ENCODE measurements at places on chromosomes 6 and 20. TPM values are rescaled to one million over a fixed set of nuclear protein-coding genes. Genes with fewer than 3 reads are reported as not detected.

The GNAS-AS1 gene
- total RNA-seq: 2.5 TPM

The NKX2-2 gene
- 0.21 TPM for total RNA-seq

The PRL gene
- not detected for total RNA-seq

The POU5F1 gene
- total RNA-seq: 7.5 TPM

The DYNLT2 gene
- total RNA-seq: 5.7 TPM

The PPIL6 gene
- 10.9 TPM for total RNA-seq

The SLC13A3 gene
- total RNA-seq: 1.7 TPM

The ROS1 gene
- 0.92 TPM for total RNA-seq

The REV3L gene
- 93.3 TPM for total RNA-seq

The DOK5 gene
- total RNA-seq: 20.1 TPM

The TAAR2 gene
- not detected for total RNA-seq

The NHLRC1 gene
- 3.2 TPM for total RNA-seq

The ESR1 gene
- total RNA-seq: 0.72 TPM

The VSTM2L gene
- total RNA-seq: 0.82 TPM

The C20orf144 gene
- total RNA-seq: not detected

The SLC17A4 gene
- total RNA-seq: not detected

The RNF146 gene
- total RNA-seq: 64.4 TPM

The ZSCAN23 gene
- 7.3 TPM for total RNA-seq

The MTFR2 gene
- total RNA-seq: 1.9 TPM

The GLP1R gene
- 0.72 TPM for total RNA-seq

The ABHD16B gene
- total RNA-seq: not detected

The FILIP1 gene
- total RNA-seq: 71.9 TPM

The DPPA5 gene
- not detected for total RNA-seq

The F13A1 gene
- 26.0 TPM for total RNA-seq

The ENPP3 gene
- 2.3 TPM for total RNA-seq

The SAPCD1 gene
- total RNA-seq: not detected

The HSPA1A gene
- 698 TPM for total RNA-seq

The OTOR gene
- total RNA-seq: 0.21 TPM

The DDO gene
- total RNA-seq: 6.6 TPM

The SPATA25 gene
- total RNA-seq: 6.4 TPM

The MATN4 gene
- total RNA-seq: 1.1 TPM

The OR2J3 gene
- total RNA-seq: not detected

The WFDC12 gene
- total RNA-seq: not detected

The IYD gene
- not detected for total RNA-seq

The TRIM10 gene
- total RNA-seq: 1.0 TPM

The UBD gene
- not detected for total RNA-seq

The HLA-DQB2 gene
- total RNA-seq: not detected

The RAET1G gene
- total RNA-seq: 1.1 TPM

The CUTA gene
- total RNA-seq: 58.4 TPM

The C6orf52 gene
- total RNA-seq: not detected

The ASIP gene
- total RNA-seq: not detected

The PRICKLE4 gene
- total RNA-seq: 4.4 TPM
